Smooth muscle cell of trachea (primary cell): ENCODE measurements at places on chromosomes 2 and 18. TPM values are rescaled to one million over a fixed set of nuclear protein-coding genes. Genes with fewer than 3 reads are reported as not detected.

Gene RBKS
- total RNA-seq: 2.2 and 2.5 TPM in 2 replicates

Gene SIX3
- total RNA-seq: not detected in 2 replicates

Gene ANKRD29
- total RNA-seq: 8.6 and 15.5 TPM in 2 replicates

Gene C18orf54
- total RNA-seq: 1.7 and 6.8 TPM in 2 replicates

Gene ANKRD30BL
- not detected in 2 replicates for total RNA-seq

Gene SPATA3
- not detected in 2 replicates for total RNA-seq
